Stimulated activated CD8-positive, alpha-beta memory T cell treated with anti-CD3 and anti-CD28 coated beads, Interleukin-7, amount 100 ng/mL, for 1 hour (primary cell): ENCODE measurements at places on chromosomes 2 and 18.

GRCh38 chr18:4024702-4025101 lies 430.4 kb downstream of the DLGAP1 start:
- no peak for DNase-seq

GRCh38 chr2:159946326-159946999 lies 116.0 kb downstream of the PLA2R1 start:
- no peak for DNase-seq

DNA sequence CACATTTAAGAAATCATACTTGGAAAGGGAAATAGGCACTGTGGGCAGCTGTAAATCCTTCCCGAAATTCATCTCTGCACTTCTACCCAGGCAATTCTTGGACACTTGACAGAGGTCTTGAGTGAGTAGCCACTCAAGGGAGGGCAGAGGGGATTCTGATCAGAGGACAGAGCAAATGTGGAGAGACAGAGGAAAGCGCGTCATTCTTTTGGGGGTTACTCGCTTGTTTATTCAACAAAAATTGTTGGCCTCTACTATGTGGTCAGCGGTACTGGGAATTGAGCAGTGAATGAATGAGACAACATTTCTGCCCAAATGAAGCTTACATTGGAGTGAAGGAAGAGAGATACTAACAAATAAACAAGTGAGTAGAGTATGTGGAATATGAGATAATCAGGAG lies 41.4 kb upstream of the YES1 start:
- no peak for DNase-seq

- DNase-seq, result no peak
Observed at GRCh38 chr18:67080601-67081000, 435.9 kb downstream of the DSEL start.

- no peak for DNase-seq
Observed at GRCh38 chr2:165462443-165462842, 7.1 kb upstream of the CSRNP3 start.

- no peak for DNase-seq
Observed at GRCh38 chr2:134955744-134956143, 37.1 kb downstream of the CCNT2 start.

- DNase-seq, result no peak
Observed at GRCh38 chr2:1603059-1603458, 141.3 kb downstream of the PXDN start.

DNA sequence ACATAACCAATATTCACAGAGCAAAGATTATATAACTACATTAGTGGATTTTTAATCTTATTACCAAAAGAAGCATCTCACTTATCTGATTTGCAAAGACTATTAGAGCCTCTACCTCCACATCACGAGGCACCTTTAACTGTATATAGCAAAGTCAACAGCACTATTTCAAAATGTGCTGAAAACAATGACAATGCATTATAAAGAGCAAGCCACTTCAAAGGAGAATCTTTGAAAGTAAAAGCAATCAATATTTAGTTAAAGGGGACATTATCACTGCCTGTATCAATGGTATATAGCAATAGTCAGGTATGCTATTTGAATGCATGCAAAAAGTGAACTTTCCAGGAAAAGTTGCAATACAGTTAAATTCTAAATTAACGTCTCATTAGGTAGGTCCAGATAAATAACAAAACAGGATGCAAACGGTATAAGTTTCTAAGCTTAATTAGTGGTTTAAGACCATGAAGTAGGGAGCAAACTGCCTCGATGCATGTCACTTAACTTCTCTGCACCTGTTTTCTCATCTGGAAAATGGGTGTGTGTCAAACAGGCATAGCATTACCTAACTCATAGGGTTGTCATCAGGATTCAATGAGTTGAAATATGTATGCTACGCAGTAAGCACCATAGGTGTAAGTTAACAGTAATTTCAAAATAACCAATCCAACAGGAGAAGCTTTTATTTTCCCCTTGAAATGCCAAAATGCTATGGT lies 31.6 kb downstream of the ATL2 start:
- no peak for DNase-seq

- DNase-seq, result no peak
Observed at GRCh38 chr2:28658369-28658768, 93.3 kb upstream of the PPP1CB start.

DNA sequence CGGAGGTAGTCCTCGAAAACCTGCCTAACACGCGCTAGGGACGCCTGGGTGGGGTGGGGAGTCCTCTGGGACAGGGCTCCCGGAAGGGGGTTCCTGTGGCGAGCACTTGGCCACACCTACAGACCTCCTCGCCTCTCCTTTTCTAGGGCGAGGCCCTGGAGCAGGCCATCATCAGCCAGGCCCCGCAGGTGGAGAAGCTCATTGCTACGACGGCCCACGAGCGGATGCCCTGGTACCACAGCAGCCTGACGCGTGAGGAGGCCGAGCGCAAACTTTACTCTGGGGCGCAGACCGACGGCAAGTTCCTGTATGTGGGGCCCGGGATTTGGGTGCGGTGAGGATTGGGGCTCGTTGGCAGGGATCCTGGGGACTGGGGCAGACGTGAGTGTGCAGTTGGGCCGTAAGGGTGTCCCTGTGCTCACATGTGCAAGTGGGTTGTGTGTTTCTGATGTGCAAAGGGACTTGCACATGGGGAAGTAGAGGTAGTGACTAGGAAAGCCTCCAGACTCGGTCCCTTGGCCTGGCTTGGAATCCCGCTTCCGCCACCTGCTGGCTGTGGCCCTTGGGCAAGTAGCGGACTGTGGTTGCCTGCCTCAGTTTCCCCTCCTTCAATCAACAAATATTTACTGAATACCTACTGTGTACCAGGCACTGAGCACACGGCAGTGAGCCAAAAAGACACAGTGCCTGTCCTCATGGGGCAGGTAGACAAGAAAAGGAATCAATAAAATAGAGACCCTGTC lies 11.7 kb downstream of the ZAP70 start:
- DNase-seq, result no peak

DNA sequence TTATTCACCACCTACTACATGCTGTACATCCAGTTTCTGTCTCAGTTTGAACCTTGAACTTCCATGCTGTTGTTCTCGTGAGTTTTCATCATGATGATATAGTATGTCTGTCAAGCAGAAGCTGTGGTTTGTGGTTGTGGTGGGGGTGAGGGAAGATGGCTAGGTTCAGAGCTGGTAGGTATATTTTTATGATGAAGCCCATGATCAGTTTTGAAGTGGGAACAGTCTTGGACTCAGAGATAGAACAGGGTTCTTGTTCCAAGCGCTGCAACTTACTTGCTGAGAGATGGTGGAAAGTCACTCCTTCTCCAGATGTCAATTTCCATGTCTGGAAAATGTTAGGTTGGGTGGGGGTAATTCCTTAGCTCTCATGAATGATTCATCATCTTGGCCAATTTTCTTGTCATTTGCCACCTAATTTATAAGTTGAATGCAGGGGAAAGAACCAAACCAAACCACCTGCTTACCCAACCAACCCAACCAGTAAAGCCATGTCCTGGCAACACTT lies 21.6 kb downstream of the PMAIP1 start:
- DNase-seq, result no peak

DNA sequence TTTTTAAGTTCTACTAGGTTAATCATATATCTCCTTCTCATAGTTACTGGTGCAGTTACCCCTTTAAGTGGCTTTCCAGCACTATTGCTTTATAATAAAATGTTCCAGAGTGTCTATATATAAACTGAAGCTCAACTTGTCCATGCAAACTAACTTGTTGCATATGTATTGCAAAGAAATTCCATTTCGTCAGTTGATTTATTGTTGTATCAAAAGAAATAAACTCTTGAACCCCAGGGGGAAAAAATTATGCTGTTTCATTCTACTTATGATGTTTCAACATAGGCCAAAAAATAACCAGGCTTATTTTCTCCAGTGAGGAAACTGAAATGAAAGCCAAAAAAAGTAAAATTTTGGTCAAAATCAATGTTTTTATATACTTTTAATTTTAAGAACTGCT lies 491.9 kb downstream of the NR4A2 start:
- DNase-seq, result no peak

GRCh38 chr18:32271672-32272208 lies 81.9 kb downstream of the MEP1B start:
- no peak for DNase-seq
